ENCODE measurements at places on chromosomes 2 and 18.

GRCh38 chr2:216181351-216181750, 72.2 kb downstream of the XRCC5 start:
- DNase-seq: no peak

DNA sequence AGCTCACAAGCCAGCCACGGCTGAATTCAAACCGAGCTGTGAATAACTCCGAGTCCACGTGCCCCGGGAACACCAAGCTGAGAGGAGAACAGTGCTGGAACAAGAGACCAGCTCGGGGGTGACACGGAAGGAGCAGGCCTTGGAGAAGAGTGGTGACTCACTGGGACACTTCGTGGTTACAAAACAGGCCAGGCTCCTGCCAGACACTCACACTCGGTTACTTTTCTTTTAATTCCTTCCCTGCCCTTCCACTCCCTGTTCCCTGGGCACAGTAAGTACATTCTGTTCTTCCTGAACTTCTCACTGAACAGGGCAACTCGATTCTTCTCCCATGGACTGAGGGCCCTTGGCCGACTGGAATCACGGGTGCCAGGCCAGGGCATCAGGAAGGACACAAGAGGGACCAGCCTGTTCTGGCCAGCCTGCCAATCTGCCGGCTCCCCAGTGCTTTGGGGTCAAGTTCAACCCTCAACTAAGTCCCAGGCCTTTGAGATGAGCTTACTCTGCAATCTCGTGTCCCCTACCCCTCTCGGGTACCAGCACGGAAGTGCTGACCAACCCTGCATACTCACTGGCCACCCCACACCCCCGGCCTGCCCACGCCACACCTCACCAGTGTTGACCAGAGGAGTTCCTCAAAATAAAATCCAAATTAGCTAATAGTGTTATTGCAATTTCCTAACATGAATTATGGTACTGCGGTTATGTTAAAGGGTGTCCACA, 87.5 kb downstream of the TFCP2L1 start:
- no peak for DNase-seq

- DNase-seq: no peak
Observed at GRCh38 chr2:143792602-143793001, 663.4 kb downstream of the ARHGAP15 start.

GRCh38 chr2:28764909-28765711, 13.5 kb downstream of the PPP1CB start:
- no peak for DNase-seq

DNA sequence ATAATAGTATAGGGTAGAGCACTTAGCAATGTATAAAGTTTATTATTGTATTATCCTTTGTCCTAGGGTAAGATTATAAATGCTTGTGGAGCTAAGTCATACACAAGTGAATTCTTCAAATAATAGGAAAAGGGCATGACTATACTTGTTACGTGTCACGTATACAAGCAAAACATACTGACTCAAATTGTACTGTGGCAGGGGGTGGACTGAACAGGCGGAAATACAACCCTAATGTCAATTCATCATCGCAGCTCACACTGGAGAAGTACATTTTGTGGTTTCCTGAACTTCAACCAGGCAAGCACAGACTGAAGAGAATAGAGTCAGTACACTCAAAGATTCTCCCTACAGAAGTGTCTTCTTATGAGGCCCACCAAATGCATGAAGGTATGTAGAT, 201.0 kb downstream of the MBD2 start:
- DNase-seq: peak; percentile 21

DNA sequence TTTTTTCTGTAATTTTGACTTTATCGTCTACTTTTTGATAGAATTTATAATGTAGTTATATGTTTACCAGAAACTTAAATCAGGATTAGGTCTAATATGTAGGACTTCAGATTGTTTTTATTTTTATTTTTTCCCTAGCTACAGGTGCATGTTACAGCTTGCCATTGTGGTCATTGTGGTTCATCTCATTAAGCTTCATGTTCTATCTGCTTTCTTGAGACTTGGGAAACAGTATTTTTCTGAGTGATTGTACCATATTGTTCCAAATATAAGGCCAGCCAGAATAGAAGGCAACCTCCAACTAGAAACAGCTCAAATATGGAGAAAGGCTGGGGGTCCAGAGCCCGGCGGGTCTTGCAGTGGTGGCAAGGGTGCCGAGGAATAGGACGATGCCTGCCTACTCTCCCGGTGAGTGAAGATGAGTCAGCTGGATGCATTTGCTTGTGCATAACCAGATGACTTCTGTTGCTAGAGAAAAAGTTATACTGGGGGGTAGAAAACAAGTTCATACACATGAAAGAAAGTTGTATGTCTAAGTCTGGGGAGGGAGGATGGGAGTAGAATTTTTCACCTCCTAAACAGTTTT, 188.4 kb downstream of the CCDC85A start:
- no peak for DNase-seq

DNA sequence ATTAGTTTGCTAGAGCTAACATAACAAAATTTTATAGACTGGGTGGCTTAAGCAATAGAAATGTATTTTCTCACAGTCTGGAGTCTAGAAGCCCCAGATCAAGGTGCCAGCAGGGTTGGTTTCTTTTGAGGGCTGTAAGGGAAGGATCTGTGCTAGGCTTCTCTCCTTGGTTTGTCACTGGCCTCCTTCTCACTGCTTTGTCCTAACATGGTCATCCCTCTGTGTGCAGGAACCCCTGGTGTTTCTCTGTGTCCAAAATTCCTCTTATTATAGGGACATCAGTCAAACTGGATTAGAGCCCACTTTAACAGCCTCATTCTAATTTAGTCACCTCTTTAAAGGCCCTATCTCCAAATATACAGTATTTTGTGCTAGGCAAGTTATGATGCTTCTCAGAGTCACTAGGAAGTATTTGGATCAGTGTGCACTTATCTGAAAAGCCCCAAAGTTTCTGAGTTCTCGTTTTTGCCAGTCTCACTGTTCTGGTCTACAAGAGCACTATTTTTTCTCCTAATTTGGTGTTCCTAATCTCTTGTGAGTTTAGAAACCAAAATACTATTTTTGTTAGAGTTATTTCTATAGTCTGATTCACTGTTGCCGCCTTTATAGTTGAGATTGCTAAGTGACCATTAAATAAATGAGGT, 29.0 kb downstream of the ZC3H6 start:
- no peak for DNase-seq

DNA sequence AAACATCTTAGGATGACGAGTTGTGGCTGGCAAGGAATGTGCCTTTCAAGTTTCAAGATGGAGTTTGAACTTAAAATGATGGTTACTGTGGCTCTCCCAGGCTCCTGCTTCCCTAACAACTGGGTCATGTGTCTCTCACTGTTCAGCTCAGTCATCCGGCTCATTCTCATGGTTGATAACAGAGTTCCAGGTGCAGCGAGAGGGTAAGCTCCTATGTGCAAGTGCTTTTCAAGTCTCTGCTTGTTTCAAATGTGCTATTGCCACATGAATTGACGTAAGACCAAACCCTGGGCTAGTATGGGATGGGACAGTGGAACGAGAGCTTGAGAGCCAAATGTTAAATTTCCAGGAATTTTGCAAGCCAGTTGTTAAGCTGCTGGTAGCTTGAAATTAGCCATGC, 19.5 kb upstream of the PUM2 start:
- no peak for DNase-seq

GRCh38 chr2:174683392-174683759, 80.9 kb downstream of the CHRNA1 start:
- DNase-seq: peak; percentile 61
